ENCODE measurements at places on chromosomes 3 and 15.

DNA sequence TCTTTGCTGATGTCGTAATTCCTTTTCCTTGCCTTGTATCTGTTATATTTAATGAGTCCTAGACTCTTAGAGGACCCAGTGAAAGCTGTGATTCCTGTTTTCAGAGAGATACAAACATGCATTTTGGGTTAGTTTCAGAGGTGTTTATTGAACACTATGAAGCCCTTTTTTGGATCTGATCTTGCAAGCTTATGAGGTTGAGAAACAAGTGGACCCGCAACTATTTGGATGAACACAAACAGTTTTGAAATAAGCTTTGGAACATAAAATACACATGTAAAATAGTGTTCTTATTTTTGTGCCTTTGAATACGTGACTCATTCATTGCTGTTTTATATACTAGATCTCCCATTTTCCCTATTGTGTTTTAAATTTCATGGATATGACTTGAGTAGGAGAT lies 33.5 kb downstream of the SNRK start:
- no peak for DNase-seq

- no peak for DNase-seq
Observed at GRCh38 chr3:172042136-172042662, 2.8 kb downstream of the FNDC3B start.

DNA sequence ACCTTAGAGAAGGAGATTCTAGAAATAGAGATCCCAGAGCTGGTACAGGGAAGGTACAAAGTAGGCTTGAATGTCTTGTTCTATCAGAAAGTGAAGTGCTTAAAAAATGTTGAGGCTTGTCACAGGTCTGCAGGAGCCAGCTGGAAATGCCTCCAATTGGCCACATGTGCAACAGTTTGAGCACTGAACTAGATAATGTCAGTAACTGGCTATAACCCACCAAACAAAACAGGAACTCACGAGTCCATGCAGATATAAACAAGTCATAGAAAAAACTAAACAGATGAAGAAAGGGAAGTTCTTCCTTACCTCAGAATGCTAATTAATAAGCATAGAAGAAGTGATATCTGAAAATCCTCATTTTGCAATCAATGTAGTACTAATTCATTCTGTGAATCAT lies 11.9 kb upstream of the TF start:
- DNase-seq, result no peak

DNA sequence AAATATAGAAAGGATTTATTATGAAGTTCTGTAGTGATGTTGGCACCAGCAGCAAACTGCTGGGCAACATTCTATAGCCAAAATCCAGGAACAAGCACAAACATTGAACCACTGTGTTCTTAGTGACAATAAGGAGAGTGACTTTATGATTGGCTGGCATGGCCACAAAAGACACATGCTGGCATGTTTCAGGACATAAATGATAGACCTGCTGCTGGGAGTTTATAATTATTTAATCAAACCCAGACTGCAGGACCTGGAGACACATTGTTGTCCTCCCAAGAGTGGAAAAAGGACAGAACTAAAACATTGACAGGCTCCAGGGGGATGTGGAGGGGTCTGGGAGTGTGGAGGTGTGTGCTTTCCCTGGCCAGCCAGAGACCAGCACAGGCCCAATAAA lies 255.3 kb upstream of the LRTM1 start:
- no peak for DNase-seq

GRCh38 chr3:62502315-62503300 lies 129.3 kb upstream of the FEZF2 start:
- no peak for DNase-seq

GRCh38 chr15:72724028-72724427 lies 38.0 kb downstream of the BBS4 start:
- DNase-seq, result no peak

- DNase-seq, result peak; percentile 34
Observed at GRCh38 chr3:194935061-194935460, 249.4 kb downstream of the FAM43A start.

DNA sequence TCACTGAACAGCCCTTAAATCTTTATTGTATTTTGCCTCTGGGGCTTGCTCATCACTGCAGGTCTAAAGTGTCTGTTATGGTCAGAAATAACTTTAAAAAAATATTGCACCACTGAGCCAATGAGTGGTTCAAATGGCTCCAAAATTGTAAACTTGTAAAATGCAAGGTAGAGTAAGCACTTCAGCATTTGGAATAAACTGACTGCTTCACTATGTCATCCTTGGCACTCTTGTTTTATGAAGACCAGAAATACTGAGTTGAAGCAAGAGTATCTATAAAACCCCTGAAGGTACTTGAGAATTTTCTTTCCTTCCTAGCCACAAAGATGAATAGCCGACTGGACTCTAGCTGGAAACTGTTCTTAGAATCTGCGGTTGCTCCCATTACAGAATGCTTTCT lies 390.3 kb upstream of the DPH6 start:
- no peak for DNase-seq

- DNase-seq, result no peak
Observed at GRCh38 chr3:1056744-1057143, 36.1 kb upstream of the CNTN6 start.

GRCh38 chr15:70165716-70166284 lies 68.1 kb upstream of the TLE3 start:
- no peak for DNase-seq

DNA sequence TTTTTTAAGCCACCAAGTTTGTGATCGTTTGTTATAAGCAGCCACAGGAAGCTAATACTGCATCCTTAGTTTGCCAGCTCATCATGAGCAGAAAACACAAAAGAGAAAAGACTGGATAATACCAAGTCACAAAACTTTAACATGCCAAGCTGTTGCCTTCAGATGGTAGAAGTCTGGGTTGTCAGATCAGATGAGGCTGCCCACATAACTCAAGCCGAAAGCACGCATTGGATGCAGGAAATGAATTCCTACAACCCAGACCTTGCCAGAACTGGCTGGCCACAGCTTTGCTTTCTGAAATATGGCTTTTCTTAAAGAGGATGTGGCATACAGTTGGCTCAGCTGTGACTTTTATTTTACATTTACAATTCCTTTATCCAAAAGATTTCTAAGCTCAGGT lies 118.3 kb upstream of the NEO1 start:
- DNase-seq, result no peak

GRCh38 chr15:99414755-99415731 lies 150.7 kb upstream of the MEF2A start:
- no peak for DNase-seq

GRCh38 chr3:30611613-30612436 lies 5.4 kb downstream of the TGFBR2 start:
- no peak for DNase-seq

DNA sequence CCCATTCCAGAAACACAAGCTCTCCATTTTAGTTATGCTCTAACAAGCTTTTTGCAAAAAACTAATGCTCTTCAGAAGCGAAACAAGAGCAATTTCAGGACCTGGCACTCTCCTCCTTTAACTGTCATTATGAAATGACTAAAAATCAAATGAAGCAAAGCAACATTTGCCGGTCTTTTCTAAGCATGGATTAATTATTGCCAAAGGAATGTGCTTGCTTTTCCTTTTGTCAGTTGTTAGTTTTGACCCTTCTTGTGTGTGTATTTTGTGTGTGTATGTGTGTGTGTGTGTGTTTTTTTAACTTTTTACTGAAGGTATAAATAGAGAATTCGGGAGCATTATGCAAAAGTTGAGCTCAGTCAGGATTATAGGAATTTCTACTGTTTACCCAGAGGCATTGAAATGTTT lies 509.1 kb downstream of the TUSC7 start:
- no peak for DNase-seq

DNA sequence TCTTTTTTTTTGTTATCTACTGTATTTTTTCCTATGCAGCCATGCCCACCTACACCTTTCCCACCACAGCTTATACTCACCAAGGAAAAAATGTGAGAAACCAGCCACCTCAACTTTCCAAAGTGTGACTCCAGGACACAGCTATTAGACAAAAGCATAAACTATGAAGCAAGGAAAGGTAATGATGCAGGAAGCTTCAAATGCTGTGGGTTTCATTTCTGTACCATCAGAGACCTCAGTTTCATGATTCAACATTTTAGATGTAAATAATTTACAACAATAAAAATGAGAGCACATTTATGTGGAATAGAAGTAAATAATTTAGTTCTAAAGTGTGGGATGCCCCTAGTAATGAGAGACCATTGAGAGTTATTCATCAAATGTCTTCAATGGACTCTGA lies 115.1 kb downstream of the CDIN1 start:
- DNase-seq, result no peak

GRCh38 chr3:13086531-13086981 lies 13.3 kb upstream of the IQSEC1 start:
- no peak for DNase-seq

GRCh38 chr3:134795746-134796280 lies 753 bp downstream of the EPHB1 start:
- no peak for DNase-seq

DNA sequence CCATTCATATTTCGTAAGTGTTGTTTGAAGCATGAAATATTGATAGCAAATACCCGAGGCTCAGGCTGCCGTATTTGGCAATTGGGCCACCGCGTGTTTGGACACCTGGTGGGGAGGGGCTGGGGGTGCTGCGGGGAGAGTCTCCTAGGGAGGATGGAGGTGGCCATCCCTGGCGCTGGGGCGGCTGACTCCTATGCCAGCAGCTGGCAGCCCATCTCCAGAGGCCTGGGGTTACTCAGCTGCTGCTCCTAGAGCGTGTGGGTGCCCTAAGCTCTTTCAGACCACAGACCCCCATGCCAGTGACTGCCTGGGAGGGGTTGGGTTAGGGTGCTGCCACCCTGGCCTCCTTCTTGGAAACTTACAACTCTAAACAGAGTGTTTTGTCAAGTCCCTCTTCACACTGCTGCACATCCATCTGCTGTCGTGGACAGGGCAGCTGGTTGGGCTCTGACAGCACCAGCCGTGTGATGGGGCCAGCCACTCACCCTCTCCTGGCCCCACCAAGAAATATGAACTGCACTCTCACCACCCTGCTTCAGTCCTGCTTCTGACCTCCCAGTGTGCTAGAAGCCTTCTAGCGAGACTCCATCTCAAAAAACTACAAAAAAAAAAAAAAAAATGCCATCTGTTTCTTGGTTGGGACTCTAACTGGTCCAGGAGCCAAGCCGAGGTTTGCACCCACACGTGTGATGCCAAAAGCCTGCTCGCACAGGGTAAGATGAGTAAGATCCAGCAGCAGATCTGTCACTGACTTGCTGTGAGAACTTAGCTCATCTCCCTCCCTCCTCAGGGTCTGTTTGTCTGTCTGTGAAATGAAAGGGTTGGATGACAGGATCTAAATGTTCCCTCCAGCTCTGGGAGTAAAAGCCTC lies 156.2 kb downstream of the MEGF11 start:
- DNase-seq, result no peak

GRCh38 chr3:123870033-123870432 lies 14.1 kb downstream of the MYLK start:
- DNase-seq, result no peak

GRCh38 chr3:118710532-118710931 lies 324.1 kb downstream of the IGSF11 start:
- DNase-seq, result no peak

GRCh38 chr15:27094235-27094634 lies 123.3 kb downstream of the GABRG3 start:
- DNase-seq, result no peak

DNA sequence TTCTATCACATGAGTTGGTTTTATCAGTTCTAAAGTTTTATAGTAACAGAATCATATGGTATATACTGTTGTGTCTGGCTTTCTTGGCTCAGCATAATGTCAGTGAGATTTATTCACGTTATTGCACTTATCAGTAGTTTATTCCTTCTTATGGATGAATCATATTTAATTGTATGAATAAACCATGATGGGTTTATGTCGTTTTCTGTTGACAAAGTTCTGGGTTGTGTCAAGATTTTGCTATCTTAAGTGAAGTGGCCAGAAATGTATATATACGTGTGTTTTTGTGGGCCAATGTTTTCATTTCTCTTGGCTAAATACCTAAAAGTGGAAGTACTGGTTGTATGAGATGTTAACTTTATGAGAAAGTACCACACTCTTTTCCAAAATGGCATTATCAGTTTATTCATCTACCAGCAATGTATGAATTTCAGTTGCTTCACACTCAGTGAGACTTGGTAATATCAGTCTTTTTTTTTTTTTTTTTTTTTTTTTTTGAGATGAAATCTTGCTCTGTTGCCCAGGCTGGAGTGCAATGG lies 112.4 kb upstream of the DCBLD2 start:
- no peak for DNase-seq

DNA sequence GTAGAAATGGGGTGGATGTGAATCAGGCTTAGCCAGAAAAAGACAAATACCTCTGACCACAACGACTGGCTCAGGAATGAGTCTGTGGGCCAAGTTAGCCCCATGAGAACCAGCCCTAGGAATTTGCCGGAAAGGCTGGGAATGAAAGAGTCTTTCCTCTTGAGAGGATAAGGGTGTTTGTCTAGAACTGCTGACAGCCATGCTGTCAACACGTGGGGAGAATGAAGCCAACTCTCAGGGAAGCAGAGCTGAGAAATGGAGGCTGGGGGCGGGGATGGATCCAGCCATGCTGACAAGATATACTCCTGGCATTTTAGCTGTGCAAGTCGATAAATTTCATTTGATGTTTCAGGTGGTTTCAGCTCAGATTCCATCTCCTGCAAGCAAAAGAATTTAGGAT lies 10.6 kb upstream of the SLC6A1 start:
- DNase-seq, result no peak

- peak; percentile 80 for DNase-seq
Observed at GRCh38 chr3:4834403-4834866, 144.8 kb upstream of the BHLHE40 start.

DNA sequence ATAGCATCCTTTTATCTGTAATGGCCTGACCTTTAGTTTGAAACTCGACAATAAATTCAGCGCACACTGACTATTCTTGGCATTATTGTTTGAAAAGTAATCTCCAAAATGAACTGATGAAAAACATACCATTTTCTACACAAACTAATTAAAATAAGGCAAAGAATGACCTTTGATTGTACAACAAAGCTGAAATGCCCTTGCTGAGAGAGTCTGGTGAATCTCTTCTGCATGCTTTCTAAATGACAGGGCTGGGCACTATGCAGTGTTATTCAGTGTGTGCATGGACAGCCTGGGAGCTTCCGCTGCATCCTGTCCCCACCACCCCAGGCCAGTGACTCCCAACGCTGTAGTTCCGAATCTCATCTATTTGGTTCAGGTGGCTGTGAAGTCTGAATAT lies 530.8 kb downstream of the FOXP1 start:
- DNase-seq, result no peak

GRCh38 chr3:171966533-171967136 lies 72.7 kb upstream of the FNDC3B start:
- no peak for DNase-seq
